ENCODE measurements at places on chromosomes 1 and 21.

DNA sequence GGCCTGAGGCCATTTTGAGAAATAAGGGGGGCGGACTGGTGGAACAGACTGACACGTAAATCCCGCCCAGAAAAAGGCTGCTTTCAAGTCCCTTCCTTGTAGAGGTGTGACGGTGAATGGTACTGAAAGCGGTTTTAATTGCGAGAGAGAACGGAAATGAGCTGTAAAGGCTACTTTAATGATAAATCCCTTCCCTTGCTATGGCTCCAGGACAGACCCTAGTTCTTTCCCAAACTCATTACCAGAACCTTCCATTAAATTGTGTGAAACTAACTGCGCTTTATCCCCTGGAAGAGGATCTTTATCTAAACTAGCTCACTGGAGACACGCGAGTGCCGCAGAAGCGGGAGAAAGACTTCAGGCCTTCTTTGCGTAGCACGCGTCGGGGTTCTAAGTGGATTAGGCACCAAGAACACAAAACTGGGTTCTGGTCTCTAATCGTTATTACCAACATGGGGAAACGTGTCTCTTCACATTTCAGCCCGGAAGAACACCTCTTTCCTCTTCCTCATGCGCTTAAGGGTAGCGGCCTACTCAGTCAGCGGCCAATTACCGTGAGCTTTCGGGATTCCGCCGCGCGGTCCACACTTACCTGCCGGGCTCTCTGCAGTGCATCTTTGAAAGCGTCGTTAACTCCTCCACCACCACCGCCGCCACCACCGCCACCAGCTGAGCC lies 441 bp downstream of the FUBP1 start:
- peak; percentile 80 for DNase-seq

DNA sequence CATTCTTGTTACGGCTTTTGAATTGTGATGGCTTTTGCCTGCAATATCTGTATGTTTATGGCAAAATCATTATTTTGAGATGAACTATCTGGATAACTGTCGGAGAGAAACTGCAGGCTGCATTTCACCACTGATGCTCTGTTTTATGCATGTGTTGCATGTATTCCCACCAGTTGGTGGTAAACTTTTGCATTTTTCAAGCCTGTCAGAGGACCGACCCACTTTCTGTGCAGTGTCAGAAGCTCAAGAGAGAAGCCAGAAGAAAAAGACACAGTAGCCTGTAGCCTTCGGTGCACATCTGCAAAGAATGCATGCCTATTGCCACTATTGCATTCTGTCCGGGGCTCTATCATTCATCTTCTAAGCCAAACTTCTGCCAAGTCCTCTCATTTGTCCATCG lies 41.6 kb downstream of the OLIG1 start:
- DNase-seq, result no peak

GRCh38 chr1:2276803-2277580 lies 48.9 kb downstream of the SKI start:
- DNase-seq, result no peak

GRCh38 chr1:116693759-116694480 lies 26.4 kb upstream of the IGSF3 start:
- DNase-seq, result no peak

- DNase-seq, result no peak
These were observed 8.3 kb downstream of the TENT5C start for GRCh38 chr1:117613969-117614729.

- DNase-seq, result no peak
These were observed 30.0 kb upstream of the S100A7 start for GRCh38 chr1:153490272-153491051.

DNA sequence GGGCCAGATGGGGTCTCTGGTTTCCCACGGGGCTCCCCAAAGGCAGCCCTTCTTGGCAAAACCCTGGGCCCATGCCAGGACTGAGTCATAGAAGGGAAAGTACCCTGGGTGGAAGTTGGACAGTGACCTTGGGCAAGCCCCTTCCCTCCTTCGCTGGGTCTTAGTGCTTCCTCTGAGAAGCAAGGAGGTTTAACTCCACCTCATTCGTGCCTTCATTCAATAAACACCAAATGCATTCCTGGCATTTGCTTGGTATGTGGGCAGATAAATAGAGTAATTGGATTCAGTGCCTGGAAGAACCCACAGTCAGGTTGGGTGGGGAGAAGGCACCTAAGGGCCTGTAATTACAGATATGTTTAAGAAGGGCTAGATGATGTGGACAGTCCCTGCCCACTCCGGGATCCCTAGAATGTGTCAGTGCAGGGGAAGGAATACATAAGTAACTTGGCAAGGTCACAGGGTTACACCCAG lies 36.3 kb upstream of the CITED4 start:
- DNase-seq, result no peak

GRCh38 chr1:94428441-94428840 lies 10.3 kb downstream of the ABCD3 start:
- no peak for DNase-seq

DNA sequence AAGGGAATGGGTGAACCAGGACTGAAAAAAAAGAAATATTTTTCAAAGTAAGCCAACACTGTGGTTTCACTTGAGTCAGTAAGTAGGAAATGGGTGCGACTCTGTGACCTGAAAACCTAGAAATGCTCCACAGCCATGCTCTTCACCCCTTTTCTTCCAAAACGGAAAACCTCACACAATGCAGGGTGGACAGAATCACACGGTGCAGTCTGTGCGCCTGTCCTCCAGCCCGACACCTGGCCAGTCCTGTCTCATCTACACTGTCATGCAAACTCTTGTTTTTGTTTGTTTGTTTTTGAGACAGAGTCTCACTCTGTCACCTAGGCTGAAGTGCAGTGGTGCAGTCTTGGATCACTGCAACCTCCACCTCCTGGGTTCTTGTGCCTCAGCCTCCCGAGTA lies 53.3 kb downstream of the B3GALT5 start:
- DNase-seq, result no peak

- no peak for DNase-seq
These were observed 124.6 kb upstream of the CXADR start for GRCh38 chr21:17388226-17388625.

DNA sequence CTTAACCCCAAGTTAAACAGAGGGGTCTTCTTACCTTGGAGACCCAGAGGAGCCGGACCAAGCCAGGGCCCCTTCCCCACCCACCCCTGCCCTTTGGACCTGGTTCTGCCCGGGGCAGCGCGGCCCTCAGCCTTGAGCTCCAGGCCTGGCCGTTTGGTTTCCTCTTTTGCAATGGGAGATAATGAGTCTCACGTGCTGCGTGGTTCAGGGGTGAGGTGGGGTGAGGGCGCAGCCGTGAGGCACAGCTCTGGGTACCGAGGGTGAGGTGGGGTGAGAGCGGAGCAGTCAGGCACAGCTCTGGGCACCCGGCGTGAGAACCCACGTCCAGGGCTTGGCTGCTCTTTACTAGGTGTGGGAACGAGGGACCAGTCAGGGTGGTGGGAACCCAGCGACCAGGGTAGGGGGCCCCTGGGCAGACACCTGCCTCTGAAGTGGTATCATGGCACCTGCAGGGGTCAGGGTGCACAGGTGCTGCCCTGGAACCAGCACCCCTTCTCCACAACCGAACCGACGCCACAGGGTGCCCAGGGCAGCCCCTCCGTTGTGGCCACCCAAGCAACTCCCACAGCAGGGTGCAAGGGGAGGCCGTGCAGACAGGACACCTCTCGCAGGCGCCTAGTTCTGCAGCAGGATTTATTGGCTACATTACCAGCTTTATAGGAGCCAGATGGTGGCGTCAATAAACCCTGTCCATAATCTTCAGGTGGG lies 182.2 kb downstream of the PRDM16 start:
- no peak for DNase-seq

DNA sequence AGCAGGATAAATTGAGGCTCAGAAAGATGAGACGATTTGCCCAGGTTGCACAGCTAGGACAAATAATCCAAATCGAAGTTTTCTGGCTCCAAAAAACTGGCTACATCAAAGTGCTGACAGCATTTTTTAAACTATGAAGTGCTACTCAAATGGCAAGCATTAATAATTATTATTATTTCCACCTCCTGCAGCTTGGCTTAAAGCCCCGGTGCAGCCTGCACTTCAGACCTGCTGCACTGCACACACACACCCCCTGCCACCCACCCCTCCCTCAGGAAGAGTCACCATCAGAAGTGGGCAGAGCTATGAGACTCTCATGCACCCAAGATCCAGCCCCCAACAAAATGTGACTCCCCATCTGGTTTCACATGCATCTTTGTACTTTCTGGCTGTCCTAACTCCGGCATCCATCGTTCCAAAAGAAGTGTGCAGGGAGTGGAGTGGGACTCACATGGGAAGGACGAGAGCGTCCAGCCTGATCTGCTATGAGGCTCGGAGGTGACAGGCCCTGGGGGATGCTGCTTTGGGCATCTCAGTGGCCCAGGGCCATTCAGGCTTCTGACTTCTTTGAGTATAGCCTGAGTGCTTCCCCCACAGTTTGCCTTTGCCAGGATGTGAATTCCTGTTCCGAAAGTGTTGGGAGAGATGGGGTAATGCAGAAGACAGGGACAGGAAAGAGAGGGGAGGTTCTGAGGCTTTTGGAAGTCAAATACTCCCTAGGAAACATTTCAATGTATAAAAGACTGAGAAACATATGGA lies 65.0 kb upstream of the FAM20B start:
- no peak for DNase-seq

- DNase-seq, result no peak
These were observed 34.7 kb upstream of the EXOSC10 start for GRCh38 chr1:11134251-11134897.

DNA sequence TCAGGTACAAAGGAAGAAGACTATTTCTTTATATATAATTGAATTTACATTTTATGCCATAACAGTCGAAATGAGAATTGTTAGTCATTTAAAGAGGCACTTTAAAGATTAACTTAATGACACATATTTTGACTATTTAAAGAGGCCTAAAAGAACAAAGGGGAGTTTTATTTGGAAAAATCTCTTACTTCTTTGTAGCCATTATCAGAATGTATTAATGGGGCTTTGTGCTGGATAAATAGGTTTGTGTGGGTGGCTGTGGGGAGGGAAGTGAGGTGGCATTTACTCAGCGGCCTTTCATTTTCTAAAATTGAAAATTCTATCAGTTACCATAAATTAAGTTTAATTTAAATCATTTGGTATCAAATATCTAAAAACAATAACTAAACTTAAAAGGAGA lies 462.2 kb upstream of the CXADR start:
- no peak for DNase-seq

GRCh38 chr1:51442616-51443015 lies 76.5 kb downstream of the EPS15 start:
- no peak for DNase-seq

- DNase-seq, result no peak
These were observed 50.7 kb downstream of the MPZL1 start for GRCh38 chr1:167772436-167772835.

DNA sequence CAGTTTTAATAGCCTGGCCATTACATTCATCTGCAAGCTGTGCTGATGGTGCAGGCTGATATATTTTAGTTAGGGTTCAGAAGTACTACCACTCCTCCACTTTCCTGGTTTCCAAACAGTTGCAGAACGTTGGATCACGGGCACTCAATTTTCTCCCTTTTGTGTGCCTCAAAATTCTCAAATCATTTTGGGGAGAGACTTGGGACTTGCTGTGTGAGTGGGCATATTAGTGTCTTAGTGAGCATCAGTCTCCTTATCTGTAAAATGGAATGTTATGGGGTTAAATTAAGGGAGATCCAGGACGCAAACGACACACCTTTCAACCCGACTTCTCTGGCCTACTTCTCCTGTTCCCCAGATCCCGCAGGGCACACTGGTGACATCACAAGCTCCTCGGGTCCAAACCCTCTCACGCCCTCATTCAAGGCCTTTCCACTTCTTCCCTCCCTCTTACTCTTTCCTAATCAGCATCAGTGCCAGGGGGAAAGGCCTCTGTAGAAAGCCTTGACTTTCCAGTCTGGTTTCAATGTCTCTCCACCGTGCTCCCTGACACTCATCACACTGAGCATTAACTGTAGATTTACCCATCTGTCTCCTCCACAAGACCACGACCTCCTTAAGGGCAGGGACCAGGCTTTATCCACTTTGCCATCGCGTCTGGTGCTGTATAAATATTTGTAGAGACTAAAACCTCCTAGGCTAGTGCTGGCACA lies 1.2 kb downstream of the PIGP start:
- DNase-seq, result peak; percentile 12

- DNase-seq, result no peak
These were observed 118.5 kb upstream of the ADAMTS5 start for GRCh38 chr21:27085387-27085786.

DNA sequence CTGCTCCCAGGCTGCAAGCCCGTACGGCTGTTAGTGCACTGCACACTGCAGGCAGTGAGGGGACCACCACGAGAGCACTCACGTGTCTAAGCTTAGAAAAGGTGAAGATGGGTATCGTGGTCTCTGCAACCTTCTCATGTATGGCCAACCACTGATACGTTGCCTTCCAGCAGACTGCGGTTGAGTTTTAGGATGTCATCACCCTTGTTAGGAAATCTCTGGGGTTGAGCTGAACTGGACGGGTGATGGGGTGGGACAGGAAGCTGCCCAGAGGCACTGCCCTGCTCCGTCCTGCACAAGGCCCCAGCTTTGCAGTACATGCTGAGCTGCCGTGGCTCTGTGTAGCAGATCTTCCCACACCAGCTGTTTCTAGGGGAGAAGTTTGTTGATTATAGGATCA lies 43.3 kb downstream of the FAAP20 start:
- DNase-seq, result no peak

DNA sequence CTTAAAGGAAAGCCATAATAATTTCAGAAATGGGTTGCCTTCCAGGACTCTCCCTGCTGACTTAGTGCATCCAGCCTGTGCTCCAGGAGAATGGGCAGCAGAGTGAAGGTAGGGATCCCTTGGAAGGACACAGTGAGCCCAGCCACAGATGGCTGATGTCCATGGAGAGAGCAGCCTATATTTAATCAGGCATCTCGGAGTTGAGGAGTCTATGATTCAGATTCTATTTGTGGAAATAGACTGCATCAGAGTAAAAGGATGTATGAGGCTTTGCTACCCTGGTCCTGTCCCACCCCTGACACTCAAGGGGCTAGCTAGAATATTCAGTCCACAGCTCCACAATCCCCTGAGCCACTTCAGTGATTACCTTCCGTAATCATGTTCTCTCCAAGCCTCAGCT lies 43.8 kb upstream of the PBX1 start:
- no peak for DNase-seq

- DNase-seq, result no peak
These were observed 27.0 kb upstream of the GPR157 start for GRCh38 chr1:9155879-9156278.

DNA sequence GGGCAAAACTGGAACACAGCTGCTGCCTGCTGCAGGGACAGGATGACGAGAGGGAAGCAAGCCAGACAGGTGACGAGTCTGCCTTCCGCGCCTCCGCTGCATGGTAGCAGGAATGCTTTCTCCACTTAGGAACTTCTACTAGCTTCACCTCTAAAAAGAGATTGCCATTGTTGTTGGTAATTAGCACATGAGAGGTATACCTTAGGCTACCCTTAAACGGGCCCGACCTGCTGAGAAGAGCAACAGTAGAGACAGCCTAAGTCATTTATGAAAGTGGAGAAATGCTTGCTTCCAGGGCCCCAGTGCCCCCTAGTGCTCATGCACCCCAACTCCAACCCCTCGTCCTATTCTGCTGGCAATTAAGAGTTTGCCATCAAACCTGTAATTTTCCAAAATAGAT lies 96.9 kb upstream of the AKT3 start:
- DNase-seq, result peak; percentile 35

Measured in activated CD4-positive, alpha-beta T cell treated with anti-CD3 and anti-CD28 coated beads, Interleukin-2, amount 50 U/mL, for 48 hours (primary cell).